ENCODE measurements at places on chromosomes 5 and 9.

DNA sequence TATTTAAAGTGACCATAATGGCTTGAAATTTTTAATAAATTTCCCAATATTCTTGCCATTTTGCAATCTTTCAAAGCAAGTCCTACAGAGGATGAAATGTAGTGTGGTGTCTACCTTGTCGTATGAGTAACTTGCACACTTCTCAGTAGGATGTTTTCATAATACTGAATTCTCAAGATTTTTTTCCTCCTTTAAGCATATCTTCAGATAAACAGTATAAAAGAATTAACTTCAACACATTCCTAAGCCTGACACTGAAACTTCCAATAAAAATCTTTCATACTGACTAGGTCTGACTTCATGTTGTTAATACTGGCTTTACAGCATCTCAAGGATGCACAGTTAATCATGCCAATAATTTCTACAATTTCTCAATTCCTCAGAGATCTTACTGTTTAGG, 62.0 kb downstream of the DROSHA start:
- peak; percentile 24 for DNase-seq

- DNase-seq, result peak; percentile 61
These were observed 141.1 kb downstream of the ENTREP1 start for GRCh38 chr9:69466151-69466550.

- DNase-seq, result no peak
These were observed 7.1 kb upstream of the SEMA4D start for GRCh38 chr9:89505048-89505447.

GRCh38 chr5:34415559-34416198, 240.4 kb upstream of the RAI14 start:
- peak; percentile 47 for DNase-seq

DNA sequence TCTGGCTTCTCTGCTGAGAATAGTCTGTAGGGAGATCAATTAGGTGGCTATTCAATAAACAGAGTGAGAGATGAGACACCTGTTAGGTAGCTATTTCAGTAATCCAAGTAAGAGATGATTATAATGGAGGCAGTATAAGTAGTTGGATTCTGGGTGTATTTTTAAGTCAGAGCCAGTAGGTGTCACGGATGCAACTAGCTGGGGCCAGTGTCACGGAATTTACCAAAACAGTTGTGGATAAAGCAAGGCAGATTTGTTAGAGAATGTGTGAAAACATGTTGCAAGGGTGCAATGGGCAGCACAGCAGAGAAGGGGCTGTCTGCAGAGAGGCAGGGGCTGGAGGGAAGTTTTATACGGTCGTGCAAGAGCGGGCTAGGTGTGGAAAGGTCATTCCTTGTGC, 114.9 kb downstream of the RASGRF2 start:
- no peak for DNase-seq

GRCh38 chr5:94771742-94772141, 153.3 kb downstream of the SLF1 start:
- no peak for DNase-seq

- DNase-seq, result no peak
These were observed 95.9 kb downstream of the HRH2 start for GRCh38 chr5:175753536-175754402.

GRCh38 chr9:19385786-19386501, 5.9 kb upstream of the RPS6 start:
- no peak for DNase-seq

DNA sequence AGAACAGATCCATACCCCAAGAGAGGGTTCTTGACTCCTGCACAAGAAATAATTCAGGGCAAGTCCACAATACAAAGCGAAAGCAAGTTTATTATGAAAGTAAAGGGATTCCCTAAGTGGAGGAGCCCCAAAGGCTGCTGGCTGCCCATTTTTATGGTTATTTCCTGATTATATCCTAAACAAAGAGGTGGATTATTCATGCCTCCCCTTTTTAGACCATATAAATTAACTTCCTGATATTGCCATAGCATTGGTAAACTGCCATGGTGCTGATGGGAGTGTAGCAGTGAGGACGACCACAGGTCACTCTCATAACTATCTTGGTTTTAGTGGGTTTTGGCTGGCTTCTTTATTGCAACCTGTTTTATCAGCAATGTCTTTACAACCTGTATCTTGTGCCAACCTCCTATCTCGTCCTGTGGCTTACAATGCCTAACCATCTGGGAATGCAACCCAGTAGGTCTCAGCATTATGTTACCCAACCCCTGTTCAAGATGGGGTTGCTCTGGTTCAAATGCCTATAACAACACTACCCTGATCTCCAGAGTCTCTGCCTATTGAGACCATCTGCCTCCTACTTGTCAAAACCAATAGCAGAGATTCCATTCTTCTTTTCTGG, 154.4 kb upstream of the GRAMD2B start:
- DNase-seq, result no peak

DNA sequence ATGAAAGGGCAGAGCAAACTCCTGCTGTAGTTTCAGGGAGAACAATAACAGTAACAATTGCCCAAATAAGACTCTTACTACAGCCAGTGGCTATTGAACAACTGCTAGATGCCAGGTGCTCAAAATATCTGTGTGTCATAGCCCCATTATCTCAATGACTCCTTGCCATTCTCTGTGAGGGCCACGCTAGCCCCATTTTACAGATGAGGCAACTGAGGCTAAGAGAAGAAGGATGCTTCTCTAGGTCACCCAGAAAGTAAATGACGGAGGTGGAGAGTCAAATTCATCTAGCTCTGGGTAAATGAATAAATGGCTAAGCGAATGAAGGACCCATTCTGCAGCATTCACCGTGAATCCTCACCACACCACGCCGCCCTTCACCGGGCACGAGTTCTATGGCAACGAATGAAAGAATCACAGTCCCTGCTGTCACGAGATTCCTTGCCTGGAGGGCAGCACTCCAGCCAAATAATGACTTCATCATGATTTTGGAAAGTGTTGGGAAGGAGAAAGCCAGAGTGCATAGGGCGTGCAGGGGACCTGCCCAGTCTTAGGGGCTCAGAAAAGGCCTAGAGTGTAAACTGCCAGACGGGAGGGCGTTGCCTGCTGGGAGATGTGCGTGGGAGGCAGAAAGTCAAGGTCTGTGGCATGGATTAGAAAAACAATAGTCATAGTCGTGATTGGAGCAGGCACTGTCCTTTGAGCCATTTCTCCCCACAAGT, 147.2 kb downstream of the C9orf50 start:
- no peak for DNase-seq

DNA sequence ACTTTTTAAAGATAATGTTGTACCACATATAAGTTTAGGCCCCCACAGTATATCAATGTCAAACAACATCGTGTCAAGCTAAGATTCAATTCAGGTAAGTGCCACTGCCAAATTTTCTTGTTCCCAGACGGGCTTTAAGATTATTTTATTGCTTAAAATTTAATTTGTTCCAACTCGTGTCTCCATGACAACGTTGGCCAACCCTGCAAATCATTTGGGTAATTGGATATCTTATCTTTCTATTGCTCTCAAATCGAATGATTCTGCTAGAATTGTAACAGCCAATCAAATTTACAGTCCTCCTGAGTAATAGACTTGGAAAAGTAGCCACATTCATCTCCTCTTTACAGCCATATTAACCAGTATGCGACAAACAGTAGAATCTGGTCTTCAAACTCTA, 19.5 kb downstream of the TLE1 start:
- DNase-seq, result no peak

DNA sequence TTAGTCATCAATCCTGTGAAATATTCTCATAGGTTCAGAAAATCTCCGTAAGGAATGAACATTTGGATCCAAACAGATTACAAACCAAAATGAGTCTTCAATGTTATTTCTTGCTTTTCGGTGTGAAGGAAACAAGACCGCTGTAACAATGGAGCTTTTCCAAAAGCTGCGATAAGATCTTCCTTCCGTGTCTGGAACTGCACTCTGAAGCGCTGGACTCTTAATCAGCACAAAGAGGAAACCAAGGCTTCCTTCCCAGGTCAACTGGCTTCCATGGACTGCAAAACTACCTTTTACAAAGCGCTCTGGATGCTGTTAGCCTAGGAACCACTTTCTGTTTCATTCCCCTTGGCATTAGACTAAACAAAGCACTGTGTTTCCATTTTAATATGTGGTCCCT, 137.9 kb upstream of the BASP1 start:
- no peak for DNase-seq

- no peak for DNase-seq
These were observed 39.0 kb upstream of the NSMF start for GRCh38 chr9:137497921-137498719.

GRCh38 chr5:73719632-73720031, 93.6 kb downstream of the ARHGEF28 start:
- no peak for DNase-seq

DNA sequence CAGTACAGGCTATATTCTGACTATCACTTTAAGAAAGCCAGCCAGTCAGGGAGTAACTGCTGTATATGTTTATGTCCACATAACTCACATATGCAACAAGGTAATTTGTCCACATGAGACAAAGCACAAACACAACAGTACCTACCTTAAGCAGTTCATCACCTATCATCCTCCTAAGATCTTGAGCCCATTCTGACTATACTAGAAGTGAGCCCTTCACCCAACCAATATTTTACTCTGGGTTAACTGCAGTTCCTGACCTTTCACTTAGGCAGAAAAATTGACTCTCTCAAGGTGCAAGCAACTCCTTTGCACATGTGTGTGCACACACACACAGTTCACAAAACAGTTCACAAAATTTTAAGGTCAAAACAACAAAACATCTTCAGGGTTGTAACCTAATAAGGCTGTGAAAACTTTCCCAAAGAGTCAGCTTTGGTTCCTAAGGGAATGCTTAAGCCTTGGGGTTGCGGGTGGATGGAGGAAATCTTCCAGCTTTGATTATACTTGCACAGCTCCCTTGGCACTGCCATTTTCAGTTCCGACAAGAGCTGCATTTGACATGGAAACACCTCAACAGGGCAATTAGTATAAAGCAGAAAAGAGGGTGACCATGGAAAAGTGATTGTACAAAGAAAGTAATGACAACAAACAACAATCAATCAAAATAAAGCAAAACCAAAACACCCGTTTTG, 215.3 kb downstream of the NFIB start:
- DNase-seq, result no peak

DNA sequence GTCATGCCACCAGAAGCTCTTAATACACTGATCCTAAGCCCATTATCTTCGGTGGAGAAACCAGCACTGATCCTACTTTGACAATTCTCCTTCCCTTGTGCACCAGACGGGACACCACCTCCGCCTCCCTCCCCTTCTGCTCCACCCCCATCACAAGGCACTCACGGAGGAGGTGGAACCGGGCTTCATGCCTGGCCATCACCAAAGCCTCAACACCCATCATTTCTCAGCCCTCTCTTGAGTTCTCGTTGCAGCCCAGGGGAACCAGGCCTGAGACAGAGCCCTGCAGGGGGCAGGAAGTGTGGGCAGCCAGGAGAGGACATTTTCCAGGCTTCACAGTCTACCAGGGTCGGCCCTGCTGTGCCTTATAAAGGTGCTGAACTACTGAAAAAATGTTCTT, 160.5 kb downstream of the GOLPH3 start:
- DNase-seq, result no peak

- DNase-seq, result peak; percentile 53
These were observed 20.7 kb downstream of the OR2S2 start for GRCh38 chr9:35937227-35937626.

- DNase-seq, result no peak
These were observed 134.8 kb downstream of the ZNF354C start for GRCh38 chr5:179194941-179195381.

GRCh38 chr5:139654871-139655491, 6.8 kb downstream of the CXXC5 start:
- DNase-seq, result no peak

GRCh38 chr9:77133011-77133410, 44.3 kb upstream of the VPS13A start:
- DNase-seq, result peak; percentile 45

DNA sequence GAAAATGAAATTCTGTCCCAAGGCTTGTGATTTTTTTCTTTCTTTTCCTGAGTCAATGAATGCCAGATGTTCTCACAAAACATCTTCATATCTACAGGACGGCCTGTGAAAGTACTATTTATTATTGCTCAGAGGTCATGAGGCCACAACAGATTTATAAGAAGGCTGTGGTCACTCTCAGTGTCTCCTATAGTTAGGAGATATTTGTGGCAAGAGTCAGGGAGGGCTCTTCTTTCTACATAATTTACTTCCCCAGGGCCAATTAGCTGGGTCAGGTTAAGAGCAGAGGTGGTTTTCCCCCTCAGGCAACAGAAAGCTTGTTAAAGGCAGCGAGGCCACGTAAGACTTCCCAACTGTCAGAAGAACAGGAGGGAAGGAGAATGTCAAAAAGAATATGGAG, 248.7 kb downstream of the SLIT3 start:
- DNase-seq, result peak; percentile 37

- DNase-seq, result no peak
These were observed 140.4 kb upstream of the VLDLR start for GRCh38 chr9:2481216-2481615.

DNA sequence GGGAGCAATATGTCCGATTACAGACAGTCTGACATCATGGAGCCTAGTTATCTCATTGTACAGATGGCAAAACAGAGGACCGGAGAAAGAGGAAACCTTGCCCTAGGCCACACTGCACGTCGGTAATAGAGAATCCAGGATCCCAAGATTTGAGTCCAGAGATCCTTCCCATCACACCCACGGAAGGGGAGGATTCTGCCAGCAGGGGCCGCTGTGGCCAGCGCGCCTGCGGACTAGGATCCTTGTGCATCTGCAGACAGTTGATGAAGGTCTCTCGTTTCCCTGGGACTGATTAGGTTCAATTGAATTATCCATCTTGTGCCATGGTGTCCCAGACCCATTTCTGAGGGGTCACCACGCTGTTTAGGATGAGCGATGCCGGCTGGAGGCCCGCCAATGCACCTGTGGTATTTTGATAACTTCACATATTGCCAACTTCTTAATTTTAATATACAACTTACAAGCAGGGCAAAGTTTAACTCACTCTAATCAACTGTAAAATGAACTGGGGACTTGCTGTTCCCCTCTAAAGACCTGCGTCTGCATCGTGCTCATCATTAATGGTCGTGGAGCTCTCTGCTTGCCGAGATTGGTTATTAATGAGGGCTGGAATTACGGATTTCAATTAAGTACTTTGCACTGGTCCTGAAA, 592.7 kb upstream of the BRINP1 start:
- peak; percentile 42 for DNase-seq
